ENCODE measurements at places on chromosomes 1 and 21. TPM values are rescaled to one million over a fixed set of nuclear protein-coding genes. Genes with fewer than 3 reads are reported as not detected.

HRNR gene
- not detected for total RNA-seq

DNA sequence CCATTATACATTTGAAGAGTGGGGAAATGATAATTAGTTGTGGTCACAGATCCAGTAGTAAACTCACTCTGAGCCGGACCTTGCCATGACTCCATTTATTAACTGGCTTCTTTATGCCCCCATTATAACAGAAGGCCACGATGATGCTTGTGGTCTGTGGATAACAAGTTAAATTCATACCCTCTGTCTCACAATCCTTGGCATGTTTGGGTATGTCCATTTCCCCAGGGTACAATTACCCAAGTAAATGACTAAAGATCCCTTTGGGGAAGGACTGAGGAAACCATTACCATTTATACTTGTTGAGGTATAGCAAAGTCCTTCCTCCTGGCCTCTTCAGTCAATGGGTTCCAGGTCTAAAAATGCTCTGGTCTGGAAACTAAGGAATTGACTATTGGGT, 7.3 kb upstream of the USP1 start:
- DNase-seq: no peak

ZNF648 gene
- not detected for total RNA-seq

OR2T33 gene
- total RNA-seq: not detected

GRCh38 chr1:159279773-159280172, 22.4 kb upstream of the FCER1A start:
- no peak for DNase-seq

RIPK4 gene
- total RNA-seq: 0.08 TPM

GRCh38 chr21:38992737-38993136, 187.0 kb downstream of the ETS2 start:
- DNase-seq: no peak

GBP7 gene
- total RNA-seq: not detected

- no peak for DNase-seq
Observed at GRCh38 chr21:31914472-31914871, 41.7 kb downstream of the HUNK start.

MCOLN2 gene
- total RNA-seq: 0.19 TPM

- no peak for DNase-seq
Observed at GRCh38 chr1:38050397-38051078, 3.9 kb upstream of the POU3F1 start.

DNA sequence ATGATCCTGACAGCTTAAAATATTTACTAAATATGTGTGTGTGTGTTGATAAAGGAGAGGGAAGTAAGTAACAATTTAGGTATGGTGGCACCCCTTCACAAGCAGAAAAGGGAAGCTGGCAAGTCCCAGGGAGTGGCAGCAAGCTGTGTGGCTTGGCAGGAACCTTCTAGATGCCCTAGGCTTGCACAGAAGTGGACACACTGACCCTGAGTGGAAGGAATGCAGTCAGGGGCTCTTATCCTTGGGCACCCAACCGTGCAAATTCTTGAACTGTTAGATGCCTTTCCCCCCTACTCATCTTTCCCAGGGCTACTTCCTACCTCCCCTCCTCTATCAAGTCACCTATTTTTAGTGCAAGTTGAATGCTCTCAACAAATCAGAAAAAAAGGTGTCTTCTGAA, 18.9 kb downstream of the ACP6 start:
- DNase-seq: no peak

MFSD2A gene
- 0.65 TPM for total RNA-seq

DNA sequence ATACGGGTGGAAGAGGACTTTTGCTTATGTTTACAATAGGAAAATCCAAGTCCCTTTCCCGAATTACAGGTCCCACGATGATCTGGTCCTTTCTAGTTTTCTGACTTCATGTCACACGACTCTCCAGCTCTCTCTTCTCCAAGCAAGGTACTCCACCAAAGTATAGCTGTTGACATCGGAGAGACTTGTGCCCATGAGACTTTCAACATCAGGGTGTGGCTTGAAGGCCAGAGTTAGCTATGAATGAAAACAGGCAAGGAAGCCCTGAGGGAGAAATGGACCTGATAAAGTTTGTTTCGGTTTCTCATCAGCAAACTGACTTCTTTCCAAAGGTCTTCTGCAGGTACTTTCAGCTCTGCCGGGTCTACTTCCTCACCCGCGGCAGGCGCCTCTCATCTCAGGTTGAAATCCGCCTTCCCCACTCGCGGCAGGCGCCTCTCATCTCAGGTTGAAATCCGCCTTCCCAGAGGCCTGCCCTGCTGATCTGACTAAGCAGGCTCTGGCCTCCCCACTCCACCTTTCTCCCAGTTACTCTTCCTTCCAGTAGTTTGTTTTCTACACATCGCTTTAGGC, 2.1 kb upstream of the PER3 start:
- no peak for DNase-seq

GRCh38 chr1:233597489-233597901, 16.4 kb upstream of the KCNK1 start:
- no peak for DNase-seq

RAD54L gene
- total RNA-seq: 0.73 TPM

DNA sequence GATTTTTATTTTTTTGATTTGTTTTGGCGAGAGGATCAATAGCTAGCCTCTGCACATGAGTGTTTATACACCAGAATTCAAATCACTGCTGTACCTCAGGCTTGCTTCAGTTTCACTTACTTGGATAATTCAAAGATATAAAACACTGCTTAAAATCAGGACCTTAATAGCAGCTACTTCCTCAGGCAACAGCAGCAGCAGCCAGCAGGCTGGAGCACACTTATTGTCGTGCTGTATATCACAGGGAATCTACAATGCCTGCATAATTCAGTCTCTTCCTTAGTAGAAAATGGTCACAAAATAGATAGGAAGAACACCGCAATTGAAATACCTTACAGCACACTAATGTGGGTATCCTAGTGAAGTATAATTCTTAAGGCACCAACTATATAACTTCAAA, 497.3 kb downstream of the NEGR1 start:
- no peak for DNase-seq

GRCh38 chr1:225700889-225701465, 48.1 kb upstream of the ENAH start:
- DNase-seq: no peak

FBLIM1 gene
- total RNA-seq: 97.6 TPM

GRCh38 chr1:107510347-107510746, 369.5 kb downstream of the NTNG1 start:
- DNase-seq: no peak

PDIK1L gene
- 4.0 TPM for total RNA-seq

GRCh38 chr1:199733125-199733524, 294.4 kb upstream of the NR5A2 start:
- DNase-seq: no peak

DNA sequence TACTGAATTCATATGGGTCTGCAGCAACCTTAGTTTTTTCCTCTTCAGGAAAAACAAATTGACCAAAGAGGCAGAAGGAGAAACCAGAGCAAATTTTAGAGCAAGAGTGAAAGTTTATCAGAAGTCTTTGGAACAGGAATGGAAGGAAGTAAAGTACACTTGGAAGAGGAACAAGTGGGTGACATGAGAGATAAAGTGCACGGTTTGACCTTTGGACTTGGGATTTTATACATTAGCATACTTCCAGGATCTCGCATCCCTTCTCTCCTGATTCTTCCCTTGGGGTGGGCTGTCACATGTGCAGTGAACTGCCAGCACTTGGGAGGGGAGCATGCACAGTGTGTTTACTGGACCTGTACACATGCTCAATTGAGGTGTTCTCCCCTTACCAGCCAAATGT, 754.8 kb upstream of the ADAMTS5 start:
- DNase-seq: no peak

DNA sequence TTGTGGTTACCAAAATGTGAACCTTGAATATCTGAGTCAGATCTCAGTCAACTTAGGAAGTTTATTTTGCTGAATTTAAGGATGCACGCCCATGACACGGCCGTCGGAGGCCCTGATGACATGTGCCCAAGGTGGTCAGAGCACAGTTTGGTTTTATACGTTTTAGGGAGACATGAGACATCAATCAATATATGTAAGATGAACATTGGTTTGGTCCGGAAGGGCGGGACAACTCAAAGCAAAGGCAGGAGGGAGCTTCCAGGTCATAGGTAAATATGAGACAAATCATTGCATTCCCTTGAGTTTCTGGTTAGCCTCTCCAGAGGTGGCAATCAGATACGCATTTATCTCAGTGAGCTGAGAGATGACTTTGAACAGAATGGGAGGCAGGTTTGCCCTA, 1.0 kb upstream of the PRMT2 start:
- DNase-seq: no peak

KCNJ6 gene
- not detected for total RNA-seq

- DNase-seq: no peak
Observed at GRCh38 chr1:178885869-178886268, 15.0 kb upstream of the ANGPTL1 start.

- DNase-seq: no peak
Observed at GRCh38 chr21:34158866-34159835, 85.8 kb downstream of the MRPS6 start.

EPHA8 gene
- total RNA-seq: not detected

- DNase-seq: no peak
Observed at GRCh38 chr21:28875078-28875477, 117.6 kb downstream of the LTN1 start.

DNA sequence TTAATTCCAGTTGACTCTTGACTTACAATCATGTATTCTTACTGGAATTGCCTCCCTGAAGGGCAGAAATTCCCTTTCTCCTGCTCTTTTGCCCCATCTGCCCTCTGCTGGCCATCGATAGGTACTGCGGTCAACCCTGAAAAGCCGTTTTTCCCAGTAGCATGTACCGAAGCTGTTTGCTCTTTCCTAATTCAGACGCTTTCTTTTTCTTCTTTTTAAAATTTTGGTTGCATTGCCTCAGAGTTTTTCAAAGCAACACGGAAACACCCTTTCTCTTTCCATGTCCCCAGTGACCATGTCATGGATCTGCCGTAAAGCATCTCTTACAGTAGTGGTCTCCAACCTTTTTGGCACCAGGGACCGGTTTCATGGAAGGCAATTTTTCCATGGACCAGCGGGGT, 164.2 kb upstream of the C1orf21 start:
- DNase-seq: no peak

- no peak for DNase-seq
Observed at GRCh38 chr21:29511096-29511495, 212.4 kb downstream of the BACH1 start.

DNA sequence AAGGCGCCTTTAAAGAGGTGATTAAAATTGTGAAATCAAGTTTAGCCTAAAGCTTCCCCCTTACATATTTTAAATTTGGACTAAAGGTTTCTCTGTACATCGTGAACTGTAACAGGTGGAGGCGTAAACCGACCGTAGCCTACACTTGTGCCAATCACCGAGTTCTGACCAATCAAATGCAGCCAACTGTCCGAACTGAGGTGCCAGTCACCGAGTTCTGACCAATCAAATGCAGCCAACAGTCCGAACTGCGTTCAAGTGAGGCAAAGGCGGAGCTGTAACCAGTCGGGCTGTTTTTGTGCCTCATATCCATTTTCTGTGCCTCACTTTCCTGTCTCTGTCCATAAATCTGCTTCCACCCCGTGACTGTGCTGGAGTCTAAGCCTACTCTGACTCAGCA, 7.4 kb downstream of the TFF1 start:
- no peak for DNase-seq

GRCh38 chr1:68675336-68675735, 178.5 kb upstream of the DEPDC1 start:
- no peak for DNase-seq

GRCh38 chr1:109136766-109137165, 22.9 kb downstream of the ELAPOR1 start:
- no peak for DNase-seq

DNA sequence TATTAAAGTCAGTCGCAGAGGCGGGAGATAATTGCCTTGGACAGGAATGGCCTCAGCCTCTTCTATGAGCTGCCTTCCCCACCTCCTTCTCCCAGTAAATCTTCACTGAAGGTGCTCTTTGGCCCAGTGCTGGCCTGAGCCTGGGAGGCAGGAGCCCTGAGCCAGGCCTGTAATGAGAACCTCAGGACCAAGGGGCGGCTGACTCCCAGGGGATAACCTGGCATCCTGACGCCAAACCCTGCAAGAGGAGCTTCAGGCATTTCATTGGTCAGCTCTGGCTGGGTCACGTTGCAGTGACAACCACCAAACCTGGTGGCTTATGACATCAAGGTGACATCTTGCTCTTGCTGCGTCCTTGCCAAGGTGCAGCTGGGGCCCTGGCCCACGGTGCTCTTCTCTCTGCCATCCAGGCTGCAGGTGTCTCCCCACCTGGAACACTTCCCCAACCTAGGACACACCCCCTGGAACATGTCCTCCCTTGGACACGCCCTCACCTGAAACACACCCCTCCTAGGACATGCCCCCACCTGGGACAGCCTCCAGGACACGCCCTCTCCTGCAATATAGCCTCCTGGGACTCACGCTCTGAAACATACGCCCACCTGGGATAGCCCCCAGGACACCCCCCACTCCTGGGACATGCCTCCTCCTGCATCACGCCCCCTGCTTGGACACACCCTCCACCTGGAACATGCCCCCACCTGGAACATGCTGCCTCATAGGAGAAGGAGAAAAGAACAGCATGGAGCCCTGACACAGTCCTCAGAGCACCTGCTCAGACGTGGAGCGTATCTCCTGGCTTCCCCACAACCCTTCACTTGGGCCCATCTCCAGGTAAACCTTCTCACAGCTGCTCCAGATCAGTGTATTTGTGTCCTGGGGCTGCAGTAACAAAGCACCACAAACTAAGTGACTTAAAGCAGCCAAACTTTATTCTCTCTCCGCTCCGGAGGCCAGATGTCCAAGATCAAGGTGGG, 333.6 kb downstream of the NPHP4 start:
- no peak for DNase-seq

DNA sequence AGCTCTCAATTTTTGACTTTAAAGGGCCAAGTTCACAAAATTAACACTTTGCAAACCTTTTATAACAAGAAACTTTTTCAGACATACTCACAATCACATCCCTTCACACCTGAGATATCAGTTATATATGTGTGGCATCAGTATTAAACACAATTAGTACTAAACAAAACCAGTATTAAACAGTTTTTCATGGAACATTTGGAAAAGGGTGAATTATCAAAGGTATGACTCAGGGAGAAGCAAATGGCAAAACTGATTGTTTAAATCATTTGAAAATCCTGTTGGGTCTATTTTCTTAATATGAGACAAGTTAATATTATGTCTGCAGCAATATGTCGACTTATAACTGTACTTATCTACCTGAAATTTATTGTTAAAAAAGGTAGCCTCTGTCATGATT, 587.3 kb downstream of the NEGR1 start:
- no peak for DNase-seq

DNA sequence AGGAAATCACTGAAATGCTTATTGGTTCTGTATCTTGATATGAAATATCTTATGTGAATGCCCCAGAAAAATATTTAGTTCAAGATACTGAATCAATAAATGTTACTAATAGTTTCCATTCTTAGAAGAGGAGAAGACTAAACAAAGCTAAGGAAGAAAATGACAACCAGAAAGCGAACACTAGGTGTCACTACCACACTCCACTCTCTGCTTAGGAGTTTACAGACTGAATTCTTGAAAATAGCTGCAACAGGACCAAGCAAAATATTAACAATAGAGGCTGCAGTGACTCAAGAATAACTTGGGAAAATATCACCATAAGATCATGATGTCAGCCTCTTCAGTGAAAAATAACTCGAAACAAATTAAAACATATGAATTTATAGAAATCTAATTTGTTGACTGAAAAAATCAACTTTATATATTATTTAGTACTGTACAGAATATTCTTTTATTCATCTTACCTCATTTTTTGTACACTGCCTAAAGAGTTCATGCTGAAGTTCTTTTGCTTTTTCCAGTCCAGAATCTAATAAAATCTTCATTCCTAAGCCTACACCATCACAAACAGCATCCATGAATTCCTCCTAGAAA, 61.6 kb downstream of the KIF14 start:
- no peak for DNase-seq
